ENCODE measurements at places on chromosomes 2 and 18.

- DNase-seq, result no peak
These were observed 52.2 kb downstream of the EIF2AK3 start for GRCh38 chr2:88575051-88575450.

DNA sequence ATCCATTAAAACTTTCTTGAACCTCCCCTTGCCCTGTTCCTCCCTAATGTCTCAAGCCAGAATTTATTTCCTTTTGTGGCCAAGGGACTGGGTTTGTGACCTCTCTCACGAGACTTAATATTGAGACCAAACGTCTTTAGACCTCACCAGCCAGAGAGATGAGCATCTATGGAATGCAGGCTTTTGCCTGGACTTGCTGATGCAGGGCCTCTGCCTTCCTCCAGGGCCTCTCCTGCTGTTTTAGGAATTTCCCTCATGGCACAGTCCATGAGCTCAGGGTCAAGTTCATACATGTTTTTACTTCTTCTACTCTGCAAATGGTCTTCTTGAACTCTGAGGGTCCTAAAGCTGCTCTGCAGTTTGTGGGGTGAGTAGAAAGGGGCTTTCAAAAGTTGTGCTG, 22.3 kb downstream of the IL1B start:
- no peak for DNase-seq

- peak; percentile 44 for DNase-seq
These were observed 655 bp downstream of the ACTR3 start for GRCh38 chr2:113890253-113891235.

- no peak for DNase-seq
These were observed 62.3 kb upstream of the DYNC1I2 start for GRCh38 chr2:171625006-171625405.

DNA sequence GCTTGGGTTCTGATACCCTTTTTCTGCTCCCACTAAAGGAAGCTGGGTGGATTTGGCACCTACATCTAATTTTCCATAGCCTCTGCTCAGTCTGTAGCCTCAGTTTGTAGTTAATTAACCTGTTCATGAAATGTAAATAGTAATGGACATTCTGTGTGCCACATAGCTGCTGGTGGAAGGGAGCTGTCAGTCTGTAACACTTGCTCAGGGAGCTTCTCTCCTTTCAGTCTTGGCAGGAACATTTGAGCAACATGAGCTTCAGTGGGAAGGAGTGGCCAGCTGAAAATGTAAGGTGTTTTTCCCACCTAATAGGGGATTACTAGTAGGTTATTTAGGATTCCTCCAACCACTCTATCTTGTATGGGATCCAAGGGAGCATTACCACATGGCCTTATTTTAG, 203.4 kb downstream of the ASXL3 start:
- DNase-seq, result peak; percentile 69

- peak; percentile 58 for DNase-seq
These were observed 30.4 kb downstream of the INPP4A start for GRCh38 chr2:98474979-98475632.

DNA sequence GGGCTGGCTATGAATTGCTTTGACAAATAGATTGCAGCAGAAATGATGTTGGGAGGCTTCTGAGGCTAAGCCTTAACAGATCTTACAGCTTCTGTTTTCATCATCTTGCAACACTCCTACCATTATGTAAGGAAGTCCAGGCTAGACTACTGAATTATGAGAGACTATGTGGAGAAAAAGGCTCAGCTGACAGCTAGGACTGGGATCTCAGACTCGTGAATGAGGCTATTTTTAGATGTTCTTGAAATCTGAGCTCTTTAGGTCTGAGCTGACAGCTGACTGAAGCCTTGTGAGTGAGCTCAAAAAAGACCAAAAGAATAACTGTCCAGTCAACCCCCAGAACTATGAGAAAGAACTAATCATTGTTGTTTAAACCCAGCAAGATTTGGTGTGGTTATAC, 70.3 kb downstream of the VWC2L start:
- peak; percentile 64 for DNase-seq

DNA sequence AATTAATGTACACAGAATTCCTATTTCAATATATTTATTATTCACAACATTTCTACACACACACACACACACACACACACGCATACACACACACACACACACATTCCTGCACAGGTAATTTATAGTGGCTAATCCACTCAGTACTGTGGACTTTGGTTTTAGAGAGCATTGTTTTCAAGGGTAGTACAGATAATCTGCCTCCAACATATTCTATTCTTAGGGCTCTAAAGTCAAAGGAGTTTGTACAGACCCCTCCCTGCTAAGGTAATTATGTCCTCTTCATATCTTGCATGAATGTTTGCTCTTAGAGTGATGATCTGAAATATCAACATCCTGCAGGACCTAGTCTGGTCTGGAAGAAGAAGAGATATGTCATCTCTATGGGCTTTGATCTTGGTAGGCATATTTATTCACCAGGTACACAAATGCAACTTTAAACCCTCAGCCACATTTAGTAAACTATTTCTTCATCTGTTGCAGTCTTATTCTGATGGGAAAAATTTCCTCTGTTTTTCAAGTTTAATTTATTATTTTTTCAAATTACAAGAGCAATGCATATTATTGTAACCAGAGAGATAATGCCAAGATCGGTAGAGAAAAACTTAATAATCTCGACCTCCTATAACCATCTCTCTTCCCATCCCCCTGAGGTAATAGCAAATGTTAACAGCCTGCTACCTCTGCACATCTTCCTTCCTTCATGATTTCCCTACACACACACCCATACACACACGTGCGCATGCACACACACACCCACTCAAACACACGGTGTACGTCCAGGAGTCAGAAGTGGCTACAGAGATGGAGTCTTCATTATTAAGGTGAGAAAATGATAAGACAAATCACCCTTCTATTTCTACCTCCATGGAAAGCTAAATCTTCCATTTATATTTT, 18.3 kb upstream of the POLE4 start:
- DNase-seq, result peak; percentile 7

DNA sequence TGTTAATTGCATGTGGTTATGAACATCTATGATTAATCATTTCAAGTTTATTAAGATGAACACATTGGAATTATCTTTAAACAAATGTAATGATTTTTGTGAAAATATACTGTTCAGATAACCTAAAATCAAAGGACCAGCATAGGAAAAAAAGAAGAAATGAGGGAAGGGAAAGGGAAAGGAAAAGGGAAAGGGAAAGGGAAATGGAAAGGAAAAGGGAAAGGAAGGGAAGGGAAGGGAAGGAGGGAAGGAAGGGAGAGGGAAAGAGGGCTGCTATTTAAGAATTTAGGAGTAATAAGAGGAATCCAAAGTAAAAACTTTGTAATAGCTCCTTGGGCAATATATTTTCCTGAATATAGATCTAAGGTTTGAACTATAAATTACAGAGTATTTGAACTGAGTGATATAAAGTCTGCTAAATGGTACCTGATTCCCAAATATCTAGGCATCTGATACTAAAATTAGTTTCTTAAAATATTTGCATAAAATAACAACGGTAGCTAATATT, 726.3 kb downstream of the EPHA4 start:
- DNase-seq, result no peak

GRCh38 chr2:173855661-173856060, 109.5 kb downstream of the SP3 start:
- DNase-seq, result no peak
